ENCODE measurements at places on chromosomes 6 and 20. TPM values are rescaled to one million over a fixed set of nuclear protein-coding genes. Genes with fewer than 3 reads are reported as not detected.

The CABLES2 gene
- 23.6 TPM for total RNA-seq

The CD24 gene
- 377 TPM for total RNA-seq

The CTCFL gene
- 0.33 TPM for total RNA-seq

The SLC22A16 gene
- not detected for total RNA-seq

Measured in mesothelial cell of epicardium (in vitro differentiated cells).